NCI-H460 (cell line): ENCODE measurements at places on chromosomes 7 and 10.

DNA sequence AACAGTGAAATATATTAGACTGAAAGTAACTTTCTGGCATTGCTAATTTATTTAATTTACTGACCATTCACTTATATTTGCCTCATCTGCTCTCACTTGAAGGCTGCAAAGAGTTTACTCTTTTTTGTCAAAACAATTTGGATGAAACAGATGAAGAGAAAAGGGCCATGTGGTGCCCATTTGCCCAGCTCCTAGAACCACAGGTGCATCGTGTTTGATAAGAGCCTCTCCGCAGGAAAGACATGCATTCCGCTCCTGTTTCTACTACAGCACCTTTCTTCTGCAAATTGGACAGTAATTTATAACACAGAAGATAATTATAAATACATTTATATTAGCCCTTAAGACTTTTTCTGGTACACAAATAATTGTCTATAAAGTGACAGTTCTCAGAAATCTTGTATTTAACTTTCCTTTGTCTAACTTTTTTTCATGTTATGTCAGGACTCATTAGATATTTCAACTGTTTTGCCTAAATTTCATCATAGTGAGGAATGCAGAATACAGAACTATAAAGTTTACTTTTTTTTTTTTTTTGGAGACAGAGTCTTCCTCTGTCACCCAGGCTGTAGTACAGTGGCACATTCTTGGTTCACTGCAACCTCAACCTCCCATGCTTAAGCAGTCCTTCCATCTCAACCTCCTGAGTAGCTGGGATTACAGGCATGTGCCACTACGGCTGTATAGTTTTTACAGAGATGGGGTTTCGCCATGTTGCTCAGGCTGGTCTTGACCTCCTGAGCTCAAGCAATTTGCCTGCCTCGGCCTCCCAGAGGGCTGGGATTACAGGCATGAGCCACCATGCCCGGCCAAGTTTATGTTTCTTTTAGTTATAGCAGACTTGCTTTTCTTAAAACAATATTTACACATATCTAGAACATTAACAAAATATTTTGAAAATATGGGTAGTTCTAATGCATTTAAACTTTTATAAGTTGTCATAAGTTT lies 869 bp downstream of the LAMB4 start:
- no peak for DNase-seq

DNA sequence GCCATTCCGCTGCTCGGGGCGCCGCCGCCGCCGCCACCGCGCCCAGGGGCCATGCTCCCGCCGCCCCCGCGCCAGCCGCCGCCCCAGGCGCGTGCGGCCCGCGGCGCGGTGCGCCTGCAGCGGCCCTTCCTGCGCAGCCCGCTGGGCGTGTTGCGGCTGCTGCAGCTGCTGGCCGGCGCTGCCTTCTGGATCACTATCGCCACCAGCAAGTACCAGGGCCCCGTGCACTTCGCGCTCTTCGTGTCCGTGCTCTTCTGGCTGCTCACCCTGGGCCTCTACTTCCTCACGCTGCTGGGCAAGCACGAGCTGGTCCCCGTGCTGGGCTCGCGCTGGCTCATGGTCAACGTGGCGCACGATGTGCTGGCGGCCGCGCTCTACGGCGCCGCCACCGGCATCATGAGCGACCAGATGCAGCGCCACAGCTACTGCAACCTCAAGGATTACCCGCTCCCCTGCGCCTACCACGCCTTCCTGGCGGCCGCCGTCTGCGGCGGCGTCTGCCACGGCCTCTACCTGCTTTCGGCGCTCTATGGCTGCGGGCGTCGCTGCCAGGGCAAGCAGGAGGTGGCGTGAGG lies 383 bp downstream of the MARVELD1 start:
- DNase-seq = peak; percentile 60

- DNase-seq = peak; percentile 34
Measured at GRCh38 chr10:58266003-58266825, 1.5 kb downstream of the IPMK start.

DNA sequence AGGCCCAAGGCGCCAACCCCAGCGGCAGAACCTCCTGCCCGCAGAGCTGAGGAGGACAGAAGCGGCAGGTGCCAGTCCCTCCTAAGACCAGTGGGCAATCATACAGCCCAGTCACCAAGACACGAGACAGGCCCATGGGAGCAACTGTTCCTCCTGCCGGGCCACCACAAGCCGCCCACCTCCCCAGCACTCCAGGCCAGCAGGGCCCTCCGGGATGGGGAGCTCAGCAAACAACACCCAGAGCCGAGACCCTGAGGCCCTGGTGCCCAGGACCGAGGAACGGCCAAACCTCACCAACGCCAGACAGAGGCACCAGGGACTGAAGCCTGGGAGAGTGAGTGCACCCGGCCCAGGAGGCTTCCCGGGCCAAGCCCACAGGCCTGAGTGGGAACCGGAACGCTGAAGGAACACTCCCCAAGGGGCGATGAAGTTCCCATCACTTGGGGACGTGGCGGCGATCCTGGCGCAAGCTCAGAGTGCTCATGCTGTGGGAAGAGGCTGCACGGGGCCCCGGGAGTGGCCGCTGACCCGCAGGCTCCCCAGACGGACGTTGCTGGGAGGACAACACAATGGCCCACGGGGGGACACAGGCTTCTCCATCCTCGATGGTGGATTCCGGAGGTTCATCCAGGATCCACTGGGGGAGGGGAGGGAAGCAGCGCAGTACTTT lies 35.1 kb downstream of the GPER1 start:
- DNase-seq = no peak
